Epithelial cell of prostate (primary cell): ENCODE measurements at places on chromosomes 3 and 15.

DNA sequence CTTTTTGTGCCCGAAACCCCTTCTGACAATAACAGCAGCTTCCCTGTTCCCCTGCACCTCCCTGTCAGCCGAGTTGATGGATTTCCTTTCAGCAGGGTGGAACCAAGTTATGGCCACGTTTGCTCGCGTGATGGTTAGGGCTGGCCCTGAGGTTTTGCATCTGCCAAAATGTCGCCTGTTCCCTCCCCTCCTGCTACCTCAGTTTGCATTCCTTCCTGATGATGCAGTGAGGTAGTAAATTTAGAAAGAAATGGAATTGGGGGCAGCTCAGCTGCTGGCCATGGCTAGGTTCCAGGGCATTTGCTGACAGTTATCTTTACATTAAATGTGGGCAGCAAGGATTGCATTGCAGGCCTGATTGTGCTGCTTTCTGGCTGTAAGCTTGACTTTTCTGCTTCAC lies 13.2 kb downstream of the LIMD1 start:
- DNase-seq: no peak

DNA sequence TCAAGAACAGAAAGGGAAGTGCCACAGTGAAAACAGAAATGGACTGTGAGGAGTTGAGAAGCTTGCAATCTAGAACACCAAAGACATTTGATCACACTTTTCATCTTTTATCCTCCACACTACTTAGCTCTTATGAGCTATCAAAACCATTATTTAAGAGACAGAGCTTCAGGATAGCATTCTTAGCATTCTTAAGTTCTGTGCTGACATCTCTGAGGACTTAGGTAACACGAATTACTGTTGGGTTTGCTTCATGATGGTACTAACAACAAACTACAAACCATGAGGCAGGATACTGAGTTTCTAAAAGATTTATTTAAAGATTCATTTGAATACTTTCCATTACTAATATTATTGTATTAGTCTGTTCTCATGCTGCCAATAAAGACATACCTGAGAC lies 1038.6 kb downstream of the TUSC7 start:
- no peak for DNase-seq

GRCh38 chr3:53511246-53511645 lies 16.8 kb downstream of the CACNA1D start:
- no peak for DNase-seq

GRCh38 chr15:95869920-95870319 lies 460.6 kb upstream of the NR2F2 start:
- DNase-seq: no peak

GRCh38 chr15:22259881-22260421 lies 179.6 kb downstream of the OR4M2 start:
- no peak for DNase-seq

- DNase-seq: no peak
Observed at GRCh38 chr15:73075160-73075859, 23.0 kb downstream of the NEO1 start.

DNA sequence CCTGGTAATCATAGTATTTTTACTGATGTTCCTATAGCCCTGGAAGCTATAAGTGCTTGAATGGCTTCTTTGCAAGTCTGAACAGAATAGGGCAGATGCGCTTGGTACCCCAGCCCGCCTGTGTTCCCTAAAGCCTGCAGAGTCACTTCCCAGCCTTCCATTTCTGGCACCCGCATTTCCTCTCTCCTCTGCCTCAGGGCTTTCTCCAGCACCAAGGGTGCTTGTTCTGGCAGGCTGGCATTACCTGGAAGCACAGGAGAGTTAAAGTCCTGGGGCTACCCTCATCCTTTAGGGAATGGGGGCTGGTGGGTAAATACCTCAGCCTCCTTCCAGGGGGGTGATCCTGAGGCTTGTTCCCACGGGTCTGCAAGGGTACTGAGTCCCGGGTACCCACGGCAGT lies 7.4 kb upstream of the CHRNA3 start:
- DNase-seq: no peak

GRCh38 chr3:82038556-82038955 lies 277.1 kb upstream of the GBE1 start:
- DNase-seq: no peak

DNA sequence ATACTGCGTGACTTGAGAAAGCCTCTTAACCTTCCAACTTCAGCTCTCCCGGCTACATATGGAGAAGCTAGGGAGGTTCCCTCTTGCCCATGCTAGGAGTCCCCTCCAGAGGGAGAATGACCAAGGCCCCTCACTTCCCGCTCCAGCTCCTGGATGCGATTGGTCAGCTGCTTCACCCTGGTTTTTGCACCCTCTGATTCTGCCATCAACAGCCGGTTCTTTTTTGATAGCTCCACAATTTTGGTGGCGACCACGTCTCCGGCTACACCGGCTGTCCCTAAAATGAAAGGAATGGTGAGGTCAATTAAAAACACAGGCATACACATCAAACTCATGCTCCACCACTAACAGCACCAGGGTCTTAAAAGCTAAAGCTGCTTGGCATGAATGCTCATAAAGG lies 20.6 kb downstream of the CCDC13 start:
- no peak for DNase-seq

DNA sequence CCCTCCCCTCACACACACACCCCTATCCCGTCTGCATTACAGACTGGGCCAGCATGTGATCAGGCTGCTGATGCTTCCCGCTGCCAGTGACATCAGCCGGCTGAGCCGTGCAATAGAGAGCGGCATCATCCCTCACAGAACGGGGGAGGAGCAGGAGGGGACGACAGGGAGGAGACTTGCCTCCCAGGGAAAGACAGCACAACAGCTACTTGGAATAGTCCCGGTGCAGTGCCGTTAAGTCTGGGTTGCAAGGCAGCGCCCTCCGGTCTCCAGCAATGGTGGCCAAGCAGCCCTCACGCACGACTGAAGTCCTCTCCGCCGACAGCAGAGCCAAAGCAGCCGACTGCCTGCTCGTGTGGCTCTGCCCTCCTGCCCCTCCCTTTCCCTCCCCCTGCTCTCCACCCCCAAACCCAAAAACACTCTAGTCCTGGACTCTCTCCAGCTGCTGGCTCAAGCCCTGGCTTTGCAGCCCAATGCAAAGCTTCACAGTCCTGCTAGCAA lies 31.5 kb upstream of the RPS17 start:
- DNase-seq: no peak

DNA sequence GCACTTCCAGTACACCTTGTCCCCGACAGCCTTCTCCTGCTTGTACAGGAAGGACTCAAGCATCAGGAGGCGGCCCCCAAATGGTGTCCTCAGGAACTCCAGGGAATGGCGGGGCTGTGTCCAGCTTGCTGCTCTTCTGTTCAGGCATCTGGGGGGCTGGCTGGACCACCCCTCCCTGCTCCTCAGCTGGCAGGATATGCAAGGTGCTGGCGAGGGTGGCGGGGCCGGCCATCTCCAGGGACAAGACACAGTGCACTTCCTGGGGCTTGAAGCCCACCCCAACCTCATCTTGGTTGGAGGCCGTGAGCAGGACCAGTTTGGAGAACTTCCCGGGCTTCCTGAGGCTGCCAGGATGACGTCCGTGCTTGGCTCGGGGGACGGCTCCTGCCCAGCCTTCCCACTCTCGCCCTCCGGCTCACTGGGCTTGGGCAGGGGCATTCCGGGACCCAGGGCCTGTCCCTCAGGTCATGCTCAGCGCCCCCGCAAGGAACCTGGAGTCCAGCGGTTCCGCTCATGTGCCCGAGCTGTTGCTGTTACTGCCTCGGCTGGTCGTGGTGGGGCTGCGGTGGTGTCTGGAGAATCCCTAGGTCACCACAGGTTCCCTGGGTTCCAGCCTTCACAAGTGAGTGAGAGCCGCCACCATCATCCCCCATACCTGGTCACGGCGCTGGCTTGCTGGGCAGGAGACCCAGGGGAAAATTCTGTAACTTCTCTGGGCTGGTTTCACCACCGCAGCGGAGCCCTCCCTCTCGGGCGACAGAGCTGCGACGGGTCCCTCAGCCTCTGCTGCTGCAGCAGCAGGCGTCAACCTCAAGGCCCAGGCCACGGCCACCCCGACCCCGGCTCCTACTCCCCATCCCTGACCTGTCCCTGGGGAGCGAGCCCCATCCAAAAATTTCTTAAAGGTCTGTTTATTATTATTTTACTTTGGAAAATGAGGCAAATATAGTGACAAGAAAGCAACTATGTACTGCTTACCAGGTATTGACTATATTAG lies 82.8 kb upstream of the FXR1 start:
- DNase-seq: no peak

DNA sequence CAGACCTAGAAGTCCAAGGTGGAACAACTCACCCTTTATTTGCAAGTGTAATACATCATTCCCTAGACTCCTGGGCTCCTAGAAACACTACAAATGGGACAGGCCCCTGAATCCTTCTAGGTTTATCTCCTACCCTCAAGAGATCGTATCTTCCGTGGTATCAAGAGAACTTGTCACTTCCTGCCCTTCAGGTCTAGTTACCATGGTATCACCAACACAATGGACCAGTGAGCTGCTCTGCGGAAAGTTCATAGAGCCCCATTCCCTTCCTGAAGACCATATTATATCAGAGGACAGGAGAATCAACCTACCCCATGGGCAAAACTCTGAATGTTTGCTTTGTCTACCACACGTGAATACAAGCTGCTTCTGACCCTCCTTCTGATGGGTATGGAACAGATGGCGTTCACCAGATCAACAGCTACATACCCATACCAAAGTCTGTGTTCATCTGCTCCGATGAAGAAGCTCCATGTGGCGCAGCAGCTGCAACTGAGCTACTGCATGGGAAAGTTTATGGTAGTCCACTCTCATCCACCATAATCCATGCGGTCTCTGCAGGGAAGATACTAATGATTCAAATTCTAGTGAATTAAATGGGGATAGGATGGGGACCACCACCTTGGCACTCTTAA lies 84.6 kb upstream of the KLF13 start:
- no peak for DNase-seq

GRCh38 chr3:156253150-156253549 lies 132.8 kb downstream of the KCNAB1 start:
- no peak for DNase-seq

DNA sequence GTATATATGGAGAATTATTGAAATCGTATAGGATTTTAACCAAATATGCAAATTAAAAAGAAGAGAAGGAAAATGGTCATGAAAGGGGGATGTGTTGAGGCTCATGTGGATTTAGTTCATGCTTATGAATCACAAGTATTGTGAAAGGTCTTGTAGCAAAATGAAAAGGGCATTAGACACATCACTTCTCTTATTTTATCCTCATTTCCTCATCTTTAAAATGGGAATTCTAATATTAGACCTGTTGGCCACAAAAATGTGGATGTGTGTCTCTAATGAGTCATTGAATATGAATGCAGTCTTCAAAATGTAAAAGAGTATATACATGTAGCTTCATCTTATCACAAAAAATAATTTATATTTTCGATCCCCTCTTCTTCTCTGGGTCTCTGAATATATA lies 14.9 kb upstream of the ALCAM start:
- DNase-seq: no peak

GRCh38 chr3:115843206-115843605 lies 219.9 kb downstream of the GAP43 start:
- DNase-seq: no peak

- DNase-seq: no peak
Observed at GRCh38 chr3:136694321-136694720, 57.9 kb downstream of the STAG1 start.

DNA sequence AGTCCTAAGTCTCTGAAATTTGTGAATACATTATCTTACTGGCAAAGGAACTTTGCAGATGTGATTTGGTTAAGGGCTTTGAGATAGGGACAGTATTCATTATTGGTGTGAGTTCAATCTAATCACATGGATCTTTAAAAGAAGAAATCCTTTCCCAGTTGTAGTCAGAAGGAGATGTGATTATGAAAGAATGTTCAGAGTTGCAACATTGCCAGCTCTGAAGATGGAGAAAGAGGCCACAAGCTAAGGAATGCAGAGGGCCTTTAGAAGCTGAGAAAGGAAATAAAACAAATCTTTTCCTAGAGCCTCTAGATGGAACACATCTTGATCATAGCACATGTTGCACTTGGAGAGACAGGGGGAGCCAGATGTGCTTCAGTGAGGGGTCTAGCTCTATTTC lies 27.7 kb upstream of the SIAH2 start:
- DNase-seq: no peak

GRCh38 chr3:98027085-98027446 lies 8.0 kb downstream of the GABRR3 start:
- DNase-seq: no peak

DNA sequence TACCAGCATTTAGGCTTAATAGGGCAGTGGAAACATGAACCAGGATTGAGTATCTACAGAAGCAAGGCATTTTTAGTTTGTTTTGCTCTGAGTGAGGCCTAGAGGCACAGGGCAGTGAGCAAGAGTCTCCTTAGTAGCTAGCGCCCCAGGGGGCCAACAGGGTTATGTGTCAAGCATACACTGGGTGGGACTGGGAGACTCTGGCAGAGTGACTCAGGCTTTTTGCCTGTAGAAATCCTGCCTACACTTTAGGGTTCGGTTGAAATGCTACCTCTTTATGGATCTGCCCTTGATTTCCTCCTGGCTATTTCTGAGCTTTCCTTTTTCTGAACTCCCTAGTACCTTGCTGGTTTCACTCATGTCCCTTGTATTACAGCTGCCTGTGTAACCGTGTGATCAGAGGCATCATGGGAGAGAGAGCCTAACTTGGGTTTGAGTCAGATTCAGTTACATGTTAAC lies 72.2 kb downstream of the TOP2B start:
- peak; percentile 40 for DNase-seq

DNA sequence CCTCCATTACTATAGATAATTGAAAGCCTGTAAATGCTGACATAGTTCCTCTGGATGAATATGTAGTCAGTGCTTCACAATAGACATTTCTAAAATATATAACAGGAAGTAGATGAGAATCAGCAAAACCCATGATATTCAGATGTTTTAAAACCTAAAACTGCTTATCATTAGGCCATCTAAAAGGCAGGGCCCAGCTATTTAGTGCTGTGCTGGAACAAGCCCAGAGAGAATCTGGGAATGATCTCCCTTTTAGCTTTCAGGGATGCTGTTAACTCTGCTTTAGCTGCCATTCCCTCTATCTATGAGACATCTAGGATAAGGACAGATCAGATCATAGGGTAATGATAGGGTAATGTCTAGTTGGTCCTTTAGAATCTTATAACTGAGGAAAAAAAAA lies 106.8 kb downstream of the SLMAP start:
- no peak for DNase-seq

DNA sequence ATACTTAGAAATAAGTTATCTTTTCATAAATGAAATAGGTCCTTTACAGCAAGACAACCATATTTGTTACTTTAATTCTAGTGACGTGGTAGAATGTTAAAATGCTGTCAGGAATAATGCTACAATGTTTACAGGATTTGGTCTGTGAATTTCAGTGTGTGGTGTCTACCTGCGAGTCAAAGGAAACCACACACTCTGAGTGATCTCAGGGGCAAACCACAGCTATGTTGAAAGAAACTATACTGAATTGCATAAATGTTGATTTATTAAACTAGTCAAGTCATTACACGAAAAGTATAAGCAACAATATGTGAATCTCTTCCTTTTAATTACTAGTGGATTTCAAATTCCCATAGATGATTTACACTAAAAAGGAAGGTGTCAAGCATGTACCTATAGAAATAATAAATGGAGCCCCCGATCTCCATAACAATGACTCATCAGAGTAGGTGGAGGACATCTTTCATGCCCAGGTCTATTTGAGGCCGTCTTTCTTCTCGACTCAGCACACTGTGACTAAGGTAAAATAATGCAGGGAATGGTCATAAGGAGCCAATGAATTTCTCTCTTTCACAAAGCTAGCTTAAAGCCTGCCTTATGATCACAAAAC lies 463.0 kb downstream of the ERC2 start:
- peak; percentile 72 for DNase-seq
